CD4-positive, alpha-beta T cell treated with Interleukin-1 beta for 1 hour (primary cell): ENCODE measurements at places on chromosomes 1 and 21.

- no peak for DNase-seq
Measured at GRCh38 chr1:154223621-154224020, 2.9 kb downstream of the UBAP2L start.

DNA sequence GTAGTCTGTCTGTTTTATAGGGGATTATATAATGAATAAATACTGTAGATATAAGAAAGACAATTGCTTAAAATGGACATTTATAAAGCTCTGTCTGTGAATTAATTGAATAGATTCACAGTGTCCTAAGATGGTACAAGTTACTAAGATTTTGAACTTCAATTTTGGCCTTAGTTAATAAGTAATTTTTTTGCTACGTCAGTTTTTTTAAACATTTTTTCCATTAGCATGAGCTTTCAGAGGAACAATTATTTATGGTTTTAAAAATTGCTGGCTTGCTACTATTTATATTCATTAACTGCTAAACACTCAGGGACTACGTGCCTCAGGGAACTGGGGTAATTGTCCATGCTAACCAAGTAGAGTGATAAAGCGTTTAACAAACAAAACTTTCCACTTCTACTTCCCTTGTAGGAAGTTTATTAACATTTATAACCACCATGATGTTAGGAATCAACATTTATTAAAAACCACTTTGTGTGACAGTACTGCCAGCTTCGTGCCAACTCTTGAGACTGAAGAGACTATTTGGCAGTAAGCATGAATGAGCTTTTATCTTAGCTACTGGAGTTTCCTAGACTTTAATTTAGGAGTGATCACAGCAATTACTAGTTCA lies 65.4 kb upstream of the PTGS2 start:
- no peak for DNase-seq

GRCh38 chr1:43280692-43281091 lies 4.7 kb downstream of the C1orf210 start:
- no peak for DNase-seq

GRCh38 chr1:54239631-54240031 lies 39.7 kb downstream of the MRPL37 start:
- DNase-seq = no peak

GRCh38 chr1:38005195-38006007 lies at the start of gene FHL3:
FHL3 (minus strand) TSS chr1:38005514; CDS start chr1:37999412, 6,102 bp downstream.
- DNase-seq = peak; percentile 56

GRCh38 chr1:237170149-237170548 lies 128.2 kb downstream of the RYR2 start:
- no peak for DNase-seq

DNA sequence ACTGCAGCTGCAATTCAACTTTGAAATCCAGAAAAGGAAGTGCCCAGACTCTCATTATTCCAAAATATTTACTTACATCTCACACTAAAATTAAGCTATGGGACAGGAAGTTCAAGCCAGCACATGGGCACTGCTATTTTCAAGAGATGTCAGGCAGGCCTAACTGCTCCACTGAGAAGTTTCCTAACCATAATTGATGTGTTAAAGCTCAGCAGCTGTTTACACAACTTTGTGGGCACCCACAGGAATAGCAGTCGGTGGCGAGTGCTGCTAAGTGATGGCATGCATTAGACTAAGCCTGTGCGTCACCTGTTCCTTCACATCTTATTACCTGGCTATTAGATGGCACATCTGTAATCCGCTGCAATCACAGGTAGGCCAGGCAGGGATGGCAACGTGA lies 303.3 kb upstream of the DAB1 start:
- no peak for DNase-seq

DNA sequence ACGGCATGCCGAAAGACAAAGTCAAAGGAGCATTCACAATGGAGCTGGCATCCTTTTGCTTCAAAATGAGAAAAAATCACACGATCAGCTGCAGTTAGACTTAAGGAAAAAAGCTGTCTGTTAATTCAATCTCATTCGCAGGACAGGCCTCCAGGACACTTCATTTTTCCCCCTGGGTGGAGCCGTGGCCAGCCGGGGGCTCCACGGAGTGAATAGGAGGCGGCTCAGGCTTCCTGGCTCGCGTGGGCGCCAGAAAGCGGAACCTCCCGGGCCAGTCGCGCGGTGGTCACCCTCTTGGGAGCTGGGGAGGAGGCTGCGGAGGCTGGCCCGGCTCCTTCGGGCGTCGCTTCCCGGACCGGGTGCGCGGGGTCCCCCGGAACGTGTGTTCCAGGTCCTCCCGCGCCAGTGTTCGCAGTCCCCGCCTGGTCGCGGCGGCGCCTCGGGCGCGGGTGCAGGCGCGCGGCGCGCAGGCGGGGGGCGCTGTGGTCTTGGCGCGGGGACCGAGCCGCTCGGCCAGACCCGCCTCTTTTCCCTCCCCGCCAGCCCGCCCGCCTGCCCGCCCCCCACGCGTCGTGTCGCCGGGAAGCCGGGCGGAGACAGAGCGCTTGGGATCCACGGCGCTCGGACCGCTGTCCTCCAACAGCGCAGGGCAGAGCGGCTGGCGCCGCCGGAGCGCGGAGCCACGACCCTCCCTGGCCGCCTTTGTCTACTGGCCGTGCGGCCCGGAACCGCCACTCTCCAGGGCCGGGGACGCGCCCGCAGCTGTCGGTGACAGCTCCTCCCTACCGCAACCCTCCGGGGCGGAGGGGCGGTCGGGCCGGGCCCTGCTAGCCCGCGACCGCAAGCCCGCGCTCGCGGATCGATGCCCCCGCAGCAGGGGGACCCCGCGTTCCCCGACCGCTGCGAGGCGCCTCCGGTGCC lies at the start of gene RHOU:
Gene RHOU, plus strand, starts transcription at position 599 of the 921 bp plus-strand sequence. Its CDS starts 264 bp downstream, at position 863.
- DNase-seq = peak; percentile 75

- peak; percentile 86 for DNase-seq
Measured at GRCh38 chr21:33924079-33924765, 8.6 kb upstream of the ATP5PO start.

- no peak for DNase-seq
Measured at GRCh38 chr1:19009882-19010321, 53.4 kb upstream of the IFFO2 start.

- no peak for DNase-seq
Measured at GRCh38 chr1:153697191-153698019, 18.9 kb downstream of the NPR1 start.

- DNase-seq = no peak
Measured at GRCh38 chr1:198462365-198463019, 78.0 kb downstream of the ATP6V1G3 start.

- no peak for DNase-seq
Measured at GRCh38 chr1:63884486-63884885, 110.7 kb downstream of the ROR1 start.

GRCh38 chr1:3037281-3038040 lies 16.2 kb downstream of the ACTRT2 start:
- no peak for DNase-seq

DNA sequence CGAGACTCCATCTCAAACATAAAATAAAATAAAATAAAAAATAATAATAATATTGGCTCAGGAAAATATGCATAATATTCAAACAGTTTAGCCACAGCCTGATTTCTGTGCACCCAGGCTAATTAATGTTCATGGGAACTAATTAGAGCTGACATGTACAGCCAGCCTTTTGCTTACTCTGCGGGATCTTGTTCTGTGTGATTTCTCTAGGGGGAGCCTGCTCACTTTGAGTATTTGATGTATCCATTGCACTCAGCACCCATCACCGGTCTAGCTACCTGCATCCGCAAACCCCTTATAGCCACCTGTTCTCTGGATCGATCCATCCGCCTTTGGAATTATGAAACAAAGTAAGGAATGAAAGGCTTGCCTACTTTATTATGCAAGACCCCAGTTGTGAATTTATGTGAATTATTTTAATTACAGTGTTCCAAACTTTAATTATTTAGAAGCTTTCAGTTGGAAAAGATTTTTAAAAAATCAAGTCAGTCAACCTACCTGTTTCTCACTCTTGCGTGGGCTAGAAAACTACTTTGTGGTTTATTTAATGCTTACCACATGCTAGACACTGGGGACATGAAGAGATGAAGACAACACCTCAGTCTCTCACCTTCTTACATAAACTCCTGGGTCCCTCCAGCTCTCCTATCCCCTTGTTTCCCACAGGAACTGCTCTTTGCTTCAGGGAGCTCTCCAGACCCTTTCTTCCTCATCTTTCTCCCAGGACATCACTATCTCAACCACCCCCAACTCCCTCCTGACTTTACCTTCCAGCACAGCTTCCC lies 25.4 kb downstream of the CFAP57 start:
- no peak for DNase-seq

GRCh38 chr1:185632659-185633423 lies 101.3 kb upstream of the HMCN1 start:
- DNase-seq = no peak

GRCh38 chr1:90850181-90850897 lies 133.2 kb upstream of the BARHL2 start:
- no peak for DNase-seq

DNA sequence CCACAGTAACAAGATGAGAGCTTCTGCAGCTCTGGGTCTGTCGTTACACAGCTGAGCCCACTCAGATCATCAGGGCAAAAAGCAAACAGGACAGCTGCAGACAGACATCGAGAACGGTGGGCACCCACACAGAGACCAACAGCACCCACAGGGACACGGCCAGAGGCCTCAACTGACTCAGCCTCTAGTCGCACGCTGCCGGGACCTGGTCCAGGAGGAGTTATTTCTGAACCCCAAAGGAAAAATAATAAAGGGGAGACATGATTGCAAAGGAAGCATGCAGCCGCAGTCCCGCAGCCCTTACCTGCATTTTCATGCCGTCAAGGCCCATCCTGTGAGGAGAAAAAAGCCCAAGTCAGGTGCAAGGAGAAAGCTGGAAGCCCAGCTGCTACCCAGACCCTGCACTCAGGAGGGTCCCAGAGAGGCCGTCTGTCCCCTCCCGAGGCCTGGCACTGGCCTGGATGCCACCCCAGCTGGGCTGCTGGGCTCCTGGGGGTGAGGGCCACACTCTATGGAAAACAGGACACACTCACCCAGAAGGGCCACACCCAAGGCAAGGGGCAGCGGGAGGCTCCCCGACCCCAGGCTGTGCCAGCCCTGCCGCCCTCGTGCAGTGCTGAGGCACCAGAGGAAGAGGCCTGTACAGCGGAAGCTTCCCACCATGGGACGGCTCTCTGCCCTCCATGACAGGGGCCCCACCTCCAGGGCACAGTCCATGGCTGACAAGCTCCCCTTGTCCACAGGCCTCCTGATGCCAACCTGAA lies 15.7 kb downstream of the LSS start:
- no peak for DNase-seq

DNA sequence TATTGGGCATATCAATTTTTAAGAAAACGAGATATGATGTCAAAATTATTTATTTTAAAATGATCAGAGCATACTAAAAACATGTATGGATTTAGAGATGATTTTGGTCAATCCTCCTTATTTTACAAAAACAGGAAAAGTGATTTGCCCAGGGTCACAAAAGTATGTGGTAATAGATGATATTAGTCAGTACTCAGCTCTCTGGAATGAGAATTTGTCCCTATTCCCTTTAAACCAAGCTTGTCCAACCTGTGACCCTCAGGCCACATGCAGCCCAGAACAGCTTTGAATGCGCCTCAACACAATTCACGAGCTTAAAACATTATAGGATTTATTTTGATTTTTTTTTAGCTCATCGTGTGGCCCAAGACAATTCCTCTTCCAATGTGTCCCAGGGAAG lies 104.7 kb downstream of the AKT3 start:
- DNase-seq = no peak

DNA sequence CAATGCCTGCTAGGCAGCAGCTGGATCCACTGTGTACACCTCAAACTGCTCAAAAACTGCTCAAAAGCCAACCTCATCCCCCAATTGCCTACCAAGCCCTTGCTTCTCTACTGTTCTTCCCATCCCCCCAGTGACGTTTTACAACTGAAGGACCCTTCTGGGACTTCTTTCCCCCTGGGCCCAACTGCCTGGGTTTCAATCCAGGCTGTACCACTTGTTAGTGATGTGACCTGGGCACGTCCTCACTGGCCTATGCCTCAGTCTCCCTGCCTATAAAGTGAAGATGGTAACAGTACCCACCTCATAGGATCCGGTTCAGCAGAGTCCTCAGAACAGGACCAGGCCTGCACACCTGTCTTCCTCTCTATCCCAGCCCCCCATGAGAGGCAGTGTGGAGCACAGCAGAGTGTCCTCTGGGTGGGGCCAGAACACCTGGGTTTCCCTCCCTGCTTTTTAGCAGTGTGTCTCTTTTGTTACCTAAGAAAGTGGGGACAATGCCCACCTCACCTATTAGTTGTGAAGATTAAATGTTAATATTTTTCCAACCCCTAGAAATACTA lies 1.9 kb upstream of the TEKT2 start:
- DNase-seq = no peak

- DNase-seq = no peak
Measured at GRCh38 chr21:42216726-42217572, 2.0 kb upstream of the ABCG1 start.

- no peak for DNase-seq
Measured at GRCh38 chr1:193221651-193222050, 35.2 kb upstream of the B3GALT2 start.

DNA sequence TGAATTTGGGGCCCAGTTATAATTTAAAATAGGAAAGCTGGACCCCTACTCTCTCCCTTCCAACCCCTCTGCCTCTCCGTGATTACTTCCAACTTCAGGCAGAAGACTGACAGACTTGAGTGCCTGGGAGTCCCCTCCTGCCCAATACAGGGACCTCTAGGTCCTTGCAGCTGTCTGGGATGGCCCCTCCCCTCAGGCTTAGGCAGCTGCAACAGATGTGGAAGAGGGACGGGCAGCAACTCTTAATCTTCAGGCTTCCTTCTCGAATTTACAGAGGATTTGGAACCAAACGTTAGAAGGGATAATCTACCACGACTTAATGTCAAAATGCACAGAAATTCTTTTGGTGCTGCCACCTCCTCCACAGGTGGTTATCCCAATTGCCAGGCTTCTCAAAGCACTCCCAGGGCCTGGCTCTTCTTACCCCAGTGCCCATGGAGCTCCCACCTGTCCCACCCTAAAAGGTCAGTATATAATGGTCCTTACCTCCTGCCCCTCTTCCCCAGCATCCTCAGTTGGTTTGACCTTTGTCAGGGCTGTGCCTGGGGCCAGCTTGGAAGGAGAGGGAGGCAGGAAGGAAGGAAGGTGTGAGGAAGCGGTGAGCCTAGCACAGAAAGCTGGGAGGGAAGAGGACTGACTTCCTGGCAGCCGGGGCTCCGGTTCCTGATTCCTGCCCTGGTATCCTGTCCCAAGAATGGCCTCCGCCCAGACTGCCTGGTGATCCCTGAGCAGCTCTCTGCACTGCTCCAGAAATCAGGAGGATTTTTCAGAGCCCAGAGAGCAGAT lies 2.8 kb downstream of the PEA15 start:
- DNase-seq = no peak

DNA sequence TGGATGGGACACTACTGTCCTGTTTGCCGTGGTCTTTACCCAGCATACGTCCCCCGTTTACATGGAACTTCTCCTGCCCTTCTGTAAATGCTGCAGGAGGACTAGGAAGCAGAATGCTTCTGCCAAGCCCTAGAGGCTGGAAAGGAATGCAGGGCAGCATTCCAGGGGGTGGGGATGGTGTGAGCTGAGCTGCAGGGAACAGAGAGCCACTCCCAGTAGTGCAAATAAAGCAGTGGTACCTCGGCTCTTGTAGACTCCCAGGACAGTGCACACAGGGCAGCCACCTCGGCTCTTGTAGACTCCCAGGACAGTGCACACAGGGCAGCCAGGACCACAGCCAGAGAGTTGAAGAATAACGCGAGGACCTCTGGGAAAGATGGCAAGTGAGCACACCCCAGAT lies 35.4 kb downstream of the PTPRU start:
- DNase-seq = no peak
